ENCODE measurements at places on chromosomes 11 and 22. TPM values are rescaled to one million over a fixed set of nuclear protein-coding genes. Genes with fewer than 3 reads are reported as not detected.

Gene GGTLC2
- not detected for total RNA-seq

Gene USP2
- total RNA-seq, result 3.0 TPM

Gene SCGB1D2
- total RNA-seq, result not detected

Gene TTC28
- 74.9 TPM for total RNA-seq

Gene SPCS2
- total RNA-seq, result 134 TPM
